ENCODE measurements at places on chromosomes 12 and 14. TPM values are rescaled to one million over a fixed set of nuclear protein-coding genes. Genes with fewer than 3 reads are reported as not detected.

DNA sequence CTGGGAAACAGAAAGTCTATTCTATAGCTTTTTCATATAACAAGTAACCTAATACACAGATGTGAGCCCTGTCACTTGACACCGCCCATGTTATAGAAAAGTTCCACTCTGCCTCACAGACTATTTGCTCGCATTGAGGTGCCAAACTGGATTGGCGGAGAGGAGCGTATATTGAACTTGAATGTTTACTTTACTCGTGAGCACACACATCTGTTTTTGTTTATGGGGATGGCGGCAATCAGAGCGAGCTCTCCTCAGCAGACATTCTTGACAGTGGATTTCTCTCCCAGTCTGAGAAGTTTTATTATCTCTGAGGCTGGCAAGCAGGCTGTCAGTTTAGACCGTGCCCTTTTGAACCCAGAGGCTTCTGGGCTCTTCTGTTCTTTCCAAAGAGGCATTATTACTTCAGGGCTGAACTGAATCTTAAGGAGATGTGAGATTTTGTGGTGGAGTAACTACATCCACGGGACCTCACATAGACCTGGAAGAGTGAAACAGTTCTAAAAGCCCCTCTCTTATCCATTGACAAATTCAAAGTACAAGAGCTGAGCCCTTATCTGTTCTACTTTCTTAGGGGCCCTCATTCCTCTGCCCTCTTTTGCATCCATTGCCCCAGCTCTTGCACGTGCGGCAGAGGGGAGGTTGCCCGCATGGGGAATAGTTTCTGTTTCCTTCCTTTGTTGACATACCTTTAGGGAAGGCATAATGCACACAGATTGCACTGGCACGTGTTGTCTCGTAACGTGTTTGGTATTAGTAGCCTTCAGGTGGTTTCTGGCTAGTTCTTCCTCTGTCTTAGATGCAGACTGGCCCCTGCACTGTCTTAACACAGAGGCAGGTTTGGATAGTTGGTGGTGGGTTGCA lies 68.2 kb downstream of the DRAM1 start:
- no peak for DNase-seq

DNA sequence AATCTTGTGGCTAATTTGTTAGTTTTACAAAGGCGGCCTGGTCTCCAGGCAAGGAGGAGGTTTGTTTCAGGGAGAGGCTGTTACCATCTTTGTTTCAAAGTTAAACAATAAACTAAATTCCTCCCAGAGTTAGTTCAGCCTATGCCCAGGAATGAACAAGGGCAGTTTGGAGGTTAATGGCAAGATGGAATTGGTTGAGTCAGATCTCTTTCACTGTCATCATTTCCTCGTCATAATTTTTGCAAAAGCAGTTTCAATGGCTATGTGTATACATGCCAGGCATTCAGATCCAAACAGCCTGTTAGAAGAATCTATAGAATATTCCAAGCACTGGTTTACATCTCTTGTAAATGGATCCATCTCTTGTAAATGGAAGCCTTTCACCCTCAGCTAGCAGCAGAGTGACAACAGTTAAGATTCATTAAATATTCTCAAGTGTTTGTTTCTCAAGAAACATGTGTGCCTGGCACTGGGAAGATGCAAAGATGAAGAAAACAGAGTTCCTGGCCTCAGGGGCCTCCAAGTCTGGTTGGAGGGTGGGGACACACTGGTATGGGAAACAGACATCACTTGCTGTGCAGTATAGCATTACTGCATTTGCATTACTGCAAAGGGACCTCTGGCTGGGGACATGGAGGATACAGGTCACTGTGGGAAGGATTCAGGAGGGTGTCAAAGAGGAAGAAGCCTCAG lies 65.8 kb downstream of the RIN3 start:
- no peak for DNase-seq

RNFT2 gene
- 2.2 TPM for total RNA-seq

DNA sequence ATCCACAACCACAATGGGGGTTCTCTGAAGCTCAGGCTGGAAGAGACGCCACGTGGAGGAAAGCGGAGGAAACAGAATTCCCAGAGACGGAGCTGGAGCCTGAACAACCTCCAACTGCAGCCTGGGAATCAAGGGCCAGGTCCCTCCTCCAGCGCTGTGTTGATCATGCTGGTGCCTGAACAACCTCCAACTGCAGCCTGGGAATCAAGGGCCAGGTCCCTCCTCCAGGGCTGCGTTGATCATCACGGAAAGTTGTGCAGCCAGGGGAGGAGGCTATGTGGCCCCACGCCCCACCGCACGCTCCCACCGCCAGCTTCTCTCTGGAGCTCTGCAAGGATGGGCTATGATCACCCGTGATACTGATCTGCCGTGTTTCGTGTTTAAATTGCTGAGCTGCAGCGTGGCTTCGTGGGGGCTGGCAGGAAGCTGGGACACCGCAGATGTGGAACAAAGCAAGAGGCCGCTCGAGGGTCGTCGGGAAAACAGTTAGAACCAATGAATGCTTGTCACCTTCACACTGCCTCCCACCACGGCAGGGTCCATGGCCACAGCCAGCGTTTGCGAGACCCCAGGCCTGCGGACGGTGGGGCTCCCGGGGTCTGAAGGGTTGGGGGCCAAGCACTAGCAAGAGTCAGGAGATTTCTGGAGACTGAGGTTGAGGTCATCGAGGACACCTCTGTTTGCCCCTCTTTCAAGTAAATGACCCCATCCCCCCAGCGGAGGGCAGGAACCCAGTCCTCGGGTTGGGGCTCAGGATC lies 51.8 kb upstream of the FBRSL1 start:
- DNase-seq: no peak

GRCh38 chr14:50542941-50543418 lies 10.6 kb upstream of the MAP4K5 start:
- no peak for DNase-seq

SLC39A5 gene
- total RNA-seq: not detected

KRT2 gene
- total RNA-seq: not detected

GPD1 gene
- total RNA-seq: 2.6 TPM

GRCh38 chr12:22190-22529 lies 44.4 kb upstream of the IQSEC3 start:
- DNase-seq: no peak

GRCh38 chr12:85466890-85467289 lies 186.9 kb downstream of the ALX1 start:
- no peak for DNase-seq

PTPRB gene
- 147 TPM for total RNA-seq

DNA sequence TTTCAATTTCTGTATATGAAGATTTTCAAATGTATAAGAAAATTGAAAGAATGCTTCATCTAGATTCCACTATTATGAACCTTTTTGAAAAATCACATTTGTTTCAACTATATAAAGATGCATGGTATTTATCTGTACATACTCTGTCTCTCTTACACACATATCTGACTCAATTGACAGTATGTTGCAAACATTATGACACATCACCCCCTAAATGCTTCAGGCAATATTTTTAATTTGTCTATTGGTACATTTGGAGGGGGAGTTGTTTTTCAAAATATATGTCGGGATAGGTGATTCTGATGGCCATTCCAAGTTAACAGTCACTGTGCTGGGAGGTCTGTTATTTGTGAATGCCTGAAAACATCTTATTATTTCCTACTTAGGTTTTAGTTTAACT lies 14.4 kb downstream of the PCNX1 start:
- no peak for DNase-seq

KRT6C gene
- not detected for total RNA-seq

- DNase-seq: no peak
Measured at GRCh38 chr14:102500713-102501112, 8.9 kb downstream of the ANKRD9 start.

CLMN gene
- total RNA-seq: 2.6 TPM

DNA sequence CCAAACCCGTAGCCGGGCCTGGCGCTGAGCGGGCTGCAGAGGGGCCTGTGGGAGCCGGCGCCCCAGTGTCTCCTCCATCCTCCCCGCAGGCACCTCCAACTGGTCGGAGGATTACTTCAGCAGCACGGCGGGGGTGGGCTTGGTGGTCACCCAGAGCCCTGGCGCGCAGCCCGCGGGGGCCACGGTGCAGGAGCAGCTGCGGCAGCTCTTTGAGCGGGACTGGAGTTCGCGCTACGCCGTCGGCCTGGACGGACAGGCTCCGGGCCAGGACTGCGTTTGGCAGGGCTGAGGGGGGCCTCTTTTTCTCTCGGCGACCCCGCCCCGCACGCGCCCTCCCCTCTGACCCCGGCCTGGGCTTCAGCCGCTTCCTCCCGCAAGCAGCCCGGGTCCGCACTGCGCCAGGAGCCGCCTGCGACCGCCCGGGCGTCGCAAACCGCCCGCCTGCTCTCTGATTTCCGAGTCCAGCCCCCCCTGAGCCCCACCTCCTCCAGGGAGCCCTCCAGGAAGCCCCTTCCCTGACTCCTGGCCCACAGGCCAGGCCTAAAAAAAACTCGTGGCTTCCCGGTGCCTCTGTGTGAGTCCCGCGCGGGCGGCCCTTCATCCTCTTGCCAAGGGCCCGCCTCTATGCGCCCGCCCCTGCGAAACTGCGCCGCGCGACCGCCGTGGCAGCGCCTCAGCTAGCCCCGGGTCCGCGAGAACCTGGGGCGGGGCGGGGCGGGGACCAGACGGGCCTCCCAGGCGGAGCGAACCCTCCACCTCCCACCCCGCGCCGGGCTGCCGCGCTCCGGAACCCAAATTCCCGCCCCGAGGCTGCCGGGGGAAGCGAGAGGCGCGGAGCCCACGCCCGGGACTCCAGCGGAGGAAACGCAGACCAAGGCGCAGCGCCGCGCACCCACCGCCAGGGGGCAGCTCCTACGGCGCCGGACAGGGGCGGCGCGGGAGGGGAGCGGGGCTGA lies 8.3 kb downstream of the PLD4 start:
- DNase-seq: no peak

STON2 gene
- total RNA-seq: 3.4 TPM

DNA sequence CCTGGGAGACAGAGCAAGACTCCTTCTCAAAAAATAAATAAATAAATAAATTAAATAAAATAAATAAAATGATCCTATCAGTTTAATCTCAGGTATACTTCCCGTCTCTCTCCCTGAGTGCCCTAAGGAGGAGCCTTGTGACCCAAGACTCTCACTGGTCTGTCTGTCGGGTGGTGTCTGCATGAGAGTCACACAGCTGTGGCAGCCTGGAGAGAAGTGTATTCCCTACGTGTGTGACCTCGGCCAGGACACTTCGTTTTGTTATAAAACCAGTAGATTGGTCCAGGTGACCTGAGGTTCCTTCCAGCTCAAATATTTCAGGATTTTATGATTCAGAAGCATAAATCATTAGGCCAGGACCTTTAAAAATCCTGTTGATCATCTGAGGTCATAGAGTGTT lies 4.8 kb downstream of the SYNE3 start:
- no peak for DNase-seq

DNA sequence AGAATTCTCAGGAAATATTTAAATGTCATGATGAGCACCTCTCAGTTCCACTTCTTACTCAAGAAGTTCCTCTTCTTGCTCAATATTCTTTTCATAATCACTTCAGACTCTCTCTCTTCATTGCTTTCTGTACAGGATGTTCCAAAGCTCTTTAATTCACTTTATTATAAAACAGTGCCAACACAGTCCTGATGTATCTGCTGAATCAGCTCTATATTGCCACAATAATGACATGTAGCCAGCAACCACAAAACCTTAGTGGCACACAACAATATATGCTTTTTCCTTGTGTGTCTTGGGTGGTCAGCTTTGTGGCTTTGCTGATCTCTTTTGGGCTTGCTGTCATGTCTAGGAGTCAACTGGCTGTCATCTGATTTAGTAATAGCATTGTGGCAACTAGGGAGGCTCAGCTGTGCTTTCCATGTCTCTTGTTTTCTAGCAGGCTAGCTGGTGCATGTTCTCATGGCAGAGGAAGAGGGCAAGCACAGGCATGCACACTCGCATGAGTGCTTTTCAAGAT lies 52.8 kb upstream of the SLC2A13 start:
- no peak for DNase-seq

DNA sequence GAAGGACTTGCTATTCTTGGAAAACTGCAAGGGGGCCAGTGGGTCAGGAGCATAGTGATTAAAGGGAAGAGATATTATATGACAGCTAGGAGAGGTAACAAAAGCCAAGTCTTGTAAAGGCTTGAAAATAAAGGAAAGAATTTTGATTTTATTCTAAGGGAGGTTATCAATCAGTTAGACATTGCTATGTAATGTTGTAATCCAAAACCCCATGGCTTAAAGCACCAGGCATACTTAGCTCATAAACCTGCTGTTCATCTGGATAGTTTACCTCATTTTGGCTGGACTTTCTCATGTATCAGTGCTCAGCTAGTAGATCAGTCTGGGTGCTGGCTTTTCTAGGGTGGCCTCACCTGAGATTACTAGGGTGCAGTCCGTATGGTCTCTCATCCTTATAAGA lies 680.9 kb upstream of the LMO3 start:
- no peak for DNase-seq

SDR9C7 gene
- total RNA-seq: not detected

DNA sequence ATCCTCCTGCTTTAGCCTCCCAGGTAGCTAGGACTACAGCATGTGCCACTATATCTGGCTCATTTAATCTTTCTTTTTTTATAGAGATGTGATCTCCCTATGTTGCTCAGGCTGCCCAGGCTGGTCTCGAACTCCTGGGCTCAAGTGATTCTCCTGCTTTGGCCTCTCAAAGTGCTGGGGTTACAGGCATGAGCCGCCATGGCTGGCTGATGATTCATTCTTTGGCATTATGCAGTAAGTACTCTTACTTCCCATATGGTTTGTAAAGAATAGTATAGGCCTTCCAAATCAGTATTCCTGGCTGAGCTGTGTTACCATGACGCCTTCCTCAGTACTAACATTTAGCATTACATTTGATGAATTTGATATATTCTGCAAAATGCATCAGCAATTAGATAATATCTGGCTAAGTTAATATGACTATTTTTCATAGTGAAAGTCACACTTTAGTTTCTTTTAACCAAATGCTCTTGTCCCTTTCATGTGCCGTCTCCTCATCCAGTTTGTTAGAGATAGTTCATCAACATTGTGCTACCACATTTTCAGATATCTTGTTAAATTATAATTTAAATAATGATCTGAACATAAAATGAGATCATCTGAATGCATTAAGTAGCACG lies 3.2 kb upstream of the MIA2 start:
- DNase-seq: no peak

CCDC196 gene
- not detected for total RNA-seq

DNA sequence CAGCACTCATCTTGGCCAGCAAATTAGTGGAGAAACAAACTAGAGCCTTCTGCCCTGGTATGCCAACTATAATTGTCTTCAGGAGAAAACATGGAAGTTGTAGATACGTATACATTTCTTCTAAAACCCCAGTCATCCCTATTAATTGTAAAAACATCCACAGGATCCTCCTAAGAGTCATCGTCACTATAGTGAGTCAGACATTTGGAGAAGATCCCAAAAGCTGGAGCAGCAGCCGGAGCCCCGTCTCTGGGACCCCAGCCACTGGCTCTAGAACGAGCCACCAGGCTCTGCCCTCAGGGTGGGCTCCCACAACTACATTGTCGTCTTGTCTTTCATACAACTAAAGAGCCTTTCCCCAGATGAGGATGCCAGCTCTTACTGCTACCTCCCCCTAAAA lies 15.5 kb downstream of the PRKAB1 start:
- no peak for DNase-seq

Measured in glomerular endothelial cell (primary cell).